ENCODE measurements at places on chromosomes 7 and 10.

GRCh38 chr10:33233221-33233620, 101.2 kb downstream of the NRP1 start:
- no peak for DNase-seq

DNA sequence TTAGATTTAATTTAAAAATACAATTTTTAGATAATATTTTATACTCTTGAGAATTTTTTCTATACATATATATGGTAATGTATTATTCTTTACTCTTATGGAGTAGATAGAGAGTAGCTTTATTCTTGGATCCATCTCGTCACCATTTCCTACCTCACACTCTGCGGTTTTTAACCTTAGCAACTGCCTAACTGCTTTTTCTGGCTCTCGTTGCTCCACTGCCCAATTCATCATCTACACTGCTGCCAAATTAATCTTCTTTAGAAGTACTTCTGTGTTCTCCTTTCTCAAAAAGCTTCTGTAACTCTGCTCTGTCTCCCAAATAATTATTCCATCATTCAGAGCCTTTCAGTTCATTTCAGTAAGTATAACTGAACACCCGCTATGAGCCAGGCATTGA, 35.3 kb downstream of the CAPZA2 start:
- DNase-seq = no peak

DNA sequence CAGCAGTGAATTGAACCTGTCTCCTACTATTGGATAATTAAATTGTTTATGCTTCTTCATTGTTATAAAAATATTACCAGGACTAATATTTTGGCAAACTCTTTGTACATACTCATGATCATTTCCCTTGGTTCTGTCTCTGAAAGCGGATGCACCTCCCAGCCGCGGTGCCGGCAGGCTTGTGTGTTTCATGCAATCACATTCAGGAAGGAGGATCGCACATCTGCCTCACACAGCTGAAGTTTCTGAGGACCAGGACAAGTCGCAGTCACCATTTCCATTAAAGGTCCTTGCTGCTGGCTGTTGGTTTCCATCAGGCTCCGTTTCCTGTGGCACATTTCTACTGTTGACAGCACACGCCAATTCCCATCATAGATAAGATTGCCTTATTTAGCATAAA, 117.8 kb upstream of the SHH start:
- DNase-seq = no peak

- DNase-seq = no peak
Measured at GRCh38 chr7:95491201-95491600, 5.5 kb downstream of the ASB4 start.

DNA sequence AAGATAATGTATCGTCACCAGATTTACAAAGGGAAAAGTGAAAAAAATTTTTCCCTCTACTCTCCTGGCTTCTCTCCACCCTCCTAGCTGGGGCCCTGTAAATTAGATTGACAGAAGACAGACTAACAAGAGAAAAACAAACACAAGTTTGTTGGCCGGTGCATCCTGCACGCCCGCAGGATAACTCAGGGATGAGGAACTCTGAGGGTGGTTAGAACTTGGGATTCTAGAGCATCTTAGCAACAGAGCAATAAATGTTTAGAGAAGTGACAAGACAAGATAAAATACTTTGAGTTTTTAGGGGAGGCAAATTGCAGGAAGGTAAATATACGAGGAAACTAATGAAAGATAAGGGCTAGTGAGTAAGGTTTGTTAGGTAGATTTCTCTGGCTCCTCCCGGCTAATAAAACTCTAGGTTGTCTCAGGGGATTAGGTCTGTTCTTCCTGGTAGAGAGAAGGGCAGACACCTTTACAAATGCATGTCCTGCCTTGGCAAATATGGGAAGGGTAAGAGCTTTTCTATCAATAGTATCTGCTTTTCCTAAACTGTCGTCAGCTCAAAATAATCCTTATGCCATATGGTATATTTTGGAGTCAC, 4.3 kb upstream of the UCN3 start:
- no peak for DNase-seq

Measured in stimulated activated CD8-positive, alpha-beta memory T cell treated with anti-CD3 and anti-CD28 coated beads, Interleukin-4, amount 100 ng/mL, for 1 hour (primary cell).